ENCODE measurements at places on chromosomes 7 and 10.
A peak's percentile ranks its signal among the peaks of the same experiment; 100 is the strongest.

- no peak for DNase-seq
Observed at GRCh38 chr7:146175716-146176115, 59.1 kb downstream of the CNTNAP2 start.

DNA sequence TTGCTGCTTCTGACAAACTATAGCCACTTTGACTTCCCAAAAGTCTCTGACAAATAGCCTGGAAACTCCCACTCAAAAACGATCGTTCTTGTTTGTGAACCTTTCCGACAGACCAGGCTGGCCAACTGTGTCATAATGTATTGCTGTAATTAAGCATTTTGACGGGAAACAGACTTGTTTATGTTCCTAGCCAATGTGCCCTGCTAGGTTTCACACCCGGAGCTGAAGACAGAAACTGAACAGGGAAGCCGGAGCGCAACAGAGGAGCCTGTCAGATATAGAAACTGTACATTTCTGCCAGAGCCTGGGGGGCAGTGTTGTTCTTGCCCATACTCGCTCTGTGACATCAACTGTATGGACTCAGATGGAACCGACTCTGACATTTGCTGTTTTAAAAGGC is 55.3 kb upstream of the C7orf33 start:
- no peak for DNase-seq

GRCh38 chr10:121681997-121682687 is 83.9 kb upstream of the FGFR2 start:
- no peak for DNase-seq

DNA sequence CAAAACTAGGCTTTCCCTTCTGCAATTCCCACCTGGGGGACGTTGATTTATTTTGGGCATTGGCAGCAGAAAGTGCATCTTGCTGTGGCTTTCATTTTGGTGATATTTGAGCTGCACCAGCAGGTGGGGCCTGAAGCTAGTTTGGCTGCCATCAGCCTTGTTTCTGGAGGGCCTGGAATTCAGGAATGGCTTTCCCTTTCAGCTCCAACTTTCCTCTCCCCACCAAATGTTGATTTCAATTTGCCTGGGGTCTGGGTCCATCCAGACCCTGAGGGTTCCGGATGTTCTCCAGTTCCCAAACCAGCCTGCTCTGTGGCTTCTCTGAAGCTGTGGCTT is 640.4 kb downstream of the TYW1 start:
- no peak for DNase-seq

- no peak for DNase-seq
Observed at GRCh38 chr7:39855325-39855674, 94.8 kb upstream of the CDK13 start.

GRCh38 chr10:131729361-131729760 is 171.4 kb upstream of the PPP2R2D start:
- DNase-seq: no peak

- no peak for DNase-seq
Observed at GRCh38 chr7:95609277-95609971, 13.1 kb upstream of the PDK4 start.

DNA sequence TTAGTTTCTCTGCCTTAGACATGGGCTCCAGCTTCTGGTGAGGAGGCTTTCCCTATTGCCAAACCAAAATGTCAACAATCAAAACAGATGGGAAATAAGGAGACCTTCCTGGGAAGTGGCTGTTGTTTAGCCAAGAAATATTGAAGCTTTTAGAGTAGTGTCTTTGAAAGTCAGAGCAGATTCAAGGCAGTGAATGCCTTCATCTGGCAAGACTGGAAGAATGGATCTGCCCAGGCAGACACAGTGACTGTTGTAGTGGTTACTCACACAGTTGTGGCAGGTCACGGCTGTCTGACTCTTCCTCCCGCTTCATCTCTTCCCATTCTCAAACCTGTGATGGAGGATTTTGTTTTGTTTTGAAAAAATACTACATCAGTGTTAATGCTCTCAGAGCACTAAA is 154.1 kb upstream of the ADO start:
- no peak for DNase-seq

GRCh38 chr7:140485500-140486265 is 6.4 kb upstream of the MKRN1 start:
- no peak for DNase-seq

DNA sequence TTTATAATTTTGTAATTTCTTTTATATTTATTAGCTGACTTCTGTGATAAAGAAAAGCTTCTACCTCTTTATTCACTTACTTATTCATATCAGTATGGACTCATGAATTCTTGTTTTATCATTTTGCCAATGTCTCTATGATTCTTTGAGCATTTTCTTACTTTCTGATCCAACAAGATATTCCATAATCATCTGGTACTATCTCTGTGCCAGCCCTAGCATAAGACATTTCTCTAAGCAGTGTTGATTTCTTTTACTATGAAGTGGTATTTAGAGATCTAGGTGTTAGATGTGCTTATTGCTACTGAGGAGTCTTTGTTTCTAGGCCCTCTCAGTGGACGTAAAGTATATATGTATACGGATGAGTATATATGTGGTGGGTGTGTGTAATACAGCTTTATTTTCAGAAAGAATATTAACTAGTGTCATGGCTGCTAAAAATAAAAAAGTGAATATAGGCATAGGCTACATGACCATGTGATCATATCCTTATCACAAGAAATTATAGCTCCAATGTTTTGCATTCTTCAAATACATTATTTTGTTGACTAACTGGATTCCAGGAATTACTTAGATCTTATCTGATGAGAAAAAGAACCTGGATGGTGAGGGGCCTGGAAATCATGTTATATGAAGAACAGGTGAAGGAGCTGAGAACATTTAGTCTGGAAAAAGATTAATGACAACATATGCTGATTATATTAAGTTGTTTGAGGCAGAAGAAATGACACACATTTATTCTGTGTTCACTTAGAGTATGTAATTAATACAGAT is 13.1 kb downstream of the PHTF2 start:
- no peak for DNase-seq

- no peak for DNase-seq
Observed at GRCh38 chr10:31075434-31075833, 43.8 kb upstream of the ZNF438 start.

GRCh38 chr7:235576-236395 is 43.4 kb downstream of the FAM20C start:
- DNase-seq: no peak

- no peak for DNase-seq
Observed at GRCh38 chr7:15936991-15937390, 250.5 kb upstream of the MEOX2 start.

GRCh38 chr10:108608860-108609259 is 1314.5 kb downstream of the XPNPEP1 start:
- no peak for DNase-seq

- peak; percentile 49 for DNase-seq
Observed at GRCh38 chr7:44884621-44885393, 523 bp downstream of the PURB start.

- peak; percentile 44 for DNase-seq
Observed at GRCh38 chr7:105589356-105590077, 8.2 kb upstream of the EFCAB10 start.

- no peak for DNase-seq
Observed at GRCh38 chr7:100486753-100487446, 3.2 kb downstream of the NYAP1 start.

DNA sequence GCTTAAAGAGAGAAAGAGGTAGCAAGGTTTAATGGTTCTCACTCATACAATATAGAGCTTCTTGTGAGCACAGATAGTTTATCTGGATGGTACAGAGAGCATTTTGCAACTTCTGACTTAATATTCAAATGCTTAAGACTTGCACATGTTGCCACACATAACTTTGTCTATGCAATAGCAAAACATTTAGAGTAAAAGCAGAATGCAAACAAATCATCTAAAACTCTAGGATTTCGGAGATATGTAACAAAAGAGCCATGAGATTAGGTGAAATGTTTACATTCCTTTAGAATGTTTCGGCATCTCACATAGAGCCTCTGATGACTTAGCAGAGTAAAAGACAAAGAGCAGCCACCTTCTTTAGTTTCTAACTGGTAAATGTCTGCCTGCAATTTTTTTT is 717.1 kb upstream of the LRRN3 start:
- no peak for DNase-seq

DNA sequence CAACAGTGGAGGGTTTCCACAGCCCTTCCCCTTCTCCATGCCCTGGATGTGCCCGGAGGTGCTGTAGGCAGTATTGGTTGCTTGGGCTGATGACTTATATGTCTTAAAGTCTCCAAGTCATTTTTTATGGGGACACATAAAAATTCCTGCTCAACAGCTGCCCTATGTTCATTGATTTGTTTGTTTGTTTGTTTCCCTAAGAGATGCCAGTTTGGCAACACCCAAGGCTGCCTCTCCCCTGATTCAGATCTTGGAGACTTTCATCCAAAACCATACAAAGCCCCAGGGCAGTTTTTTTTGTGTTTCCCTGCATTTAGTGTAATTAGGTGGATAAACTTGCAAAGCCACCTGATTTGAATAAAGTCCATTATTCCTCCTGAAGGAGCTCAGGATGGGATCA is 115.3 kb downstream of the PLPP4 start:
- DNase-seq: no peak

GRCh38 chr7:36487756-36488336 is 98.2 kb downstream of the ANLN start:
- peak; percentile 16 for DNase-seq

GRCh38 chr10:115335366-115335765 is 242.2 kb downstream of the ATRNL1 start:
- DNase-seq: no peak

DNA sequence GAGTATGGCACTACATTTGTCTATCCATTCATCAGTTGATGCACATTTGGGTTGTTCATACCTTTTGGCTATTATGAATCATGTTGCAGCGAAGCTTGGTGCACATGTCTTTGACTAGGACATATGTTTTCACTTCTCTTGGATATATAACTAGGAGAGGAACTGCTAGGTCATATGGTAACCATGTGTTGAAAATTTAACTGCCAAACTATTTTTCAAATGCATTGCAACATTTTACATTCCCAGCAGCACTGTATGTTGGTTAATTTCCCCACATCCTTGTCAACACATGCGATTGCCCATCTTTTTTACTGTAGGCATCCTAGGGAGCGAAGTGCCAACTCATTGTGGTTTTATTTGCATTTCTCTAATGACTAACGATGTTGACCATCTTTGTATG is 183.4 kb downstream of the PRKCQ start:
- no peak for DNase-seq

- DNase-seq: no peak
Observed at GRCh38 chr7:5248201-5248885, 34.4 kb upstream of the SLC29A4 start.

DNA sequence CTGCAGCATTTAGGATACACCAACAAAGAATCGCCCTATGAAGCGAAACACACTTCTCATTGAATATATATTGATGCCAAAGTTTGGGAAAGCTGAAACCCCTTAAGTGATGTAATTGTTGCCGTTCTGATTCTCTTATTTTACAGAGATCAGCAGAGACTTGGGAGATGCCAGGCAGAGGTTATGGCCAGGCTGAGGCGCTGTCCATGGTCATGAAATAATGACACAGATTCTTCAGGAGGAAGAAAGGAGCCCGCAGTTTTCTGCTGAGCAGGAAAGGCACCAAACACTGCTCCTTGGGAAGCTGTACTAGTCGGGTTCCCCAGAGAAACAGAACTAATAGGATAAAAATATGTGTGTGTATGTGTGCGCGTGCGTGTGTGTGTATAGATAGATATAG is 566.0 kb downstream of the CALN1 start:
- no peak for DNase-seq

- DNase-seq: no peak
Observed at GRCh38 chr10:17805330-17805729, 3.8 kb upstream of the MRC1 start.

- DNase-seq: no peak
Observed at GRCh38 chr10:12614177-12614995, 265.0 kb downstream of the CAMK1D start.

DNA sequence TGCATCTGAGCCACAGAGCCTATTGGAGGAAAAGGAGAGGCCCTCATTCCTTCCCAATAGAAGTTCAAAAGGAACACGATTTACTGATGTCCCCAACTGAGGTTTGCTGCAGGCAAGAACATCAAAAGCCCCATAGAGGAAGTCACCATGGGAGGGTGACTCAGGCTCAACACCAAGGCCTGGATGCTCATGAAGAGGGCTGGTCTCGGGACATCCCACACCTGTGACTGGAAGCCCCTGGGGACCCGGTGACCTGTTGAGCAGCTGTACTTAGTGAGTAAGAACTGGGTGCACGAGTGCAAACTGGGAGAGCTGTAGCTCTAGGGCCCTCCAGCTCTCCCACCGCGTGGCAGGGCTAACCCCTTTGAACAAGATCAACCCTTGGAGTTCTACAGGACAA is 38.0 kb downstream of the CYTH3 start:
- no peak for DNase-seq

- DNase-seq: peak; percentile 65
Observed at GRCh38 chr10:6918305-6918704, 338.2 kb upstream of the PRKCQ start.

GRCh38 chr7:71096351-71096750 is 35.6 kb upstream of the GALNT17 start:
- DNase-seq: no peak

DNA sequence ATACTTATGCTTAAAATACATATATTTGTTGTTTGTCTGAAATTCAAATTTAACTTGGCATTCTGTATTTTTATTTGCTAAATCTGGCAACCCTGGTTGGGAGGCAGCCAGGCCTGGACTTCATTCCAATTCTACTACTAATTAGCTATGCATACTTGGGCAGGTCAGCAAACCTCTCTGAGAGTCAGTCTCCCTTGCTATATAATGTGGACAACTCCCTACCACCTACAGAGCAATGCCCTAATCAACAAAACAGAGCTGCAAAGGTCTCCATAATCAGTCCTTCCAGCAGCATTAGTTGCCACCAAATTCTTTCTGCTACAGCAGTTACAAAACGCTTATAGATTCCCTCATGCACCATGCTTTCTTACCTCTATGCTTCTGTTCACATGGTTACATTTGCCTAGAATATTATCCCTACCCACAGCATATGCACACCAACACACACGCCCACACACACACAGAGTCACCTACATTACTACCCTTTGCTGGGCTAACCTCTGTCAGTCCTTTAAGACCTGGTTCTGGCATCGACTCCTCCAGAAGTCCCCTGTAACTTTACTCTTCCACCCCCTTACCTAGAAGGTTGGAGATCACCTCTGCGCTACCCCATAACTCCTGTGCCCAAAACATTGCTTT is 188.7 kb downstream of the FGFR2 start:
- no peak for DNase-seq
